MM.1S (cell line): ENCODE measurements at places on chromosomes 11 and 22.

- H3K4me3 ChIP-seq: no peak overlapping the region
- no peaks in the 10 kb centered on the region for H3K36me3 ChIP-seq
- no peak for DNase-seq
- no peaks in the 10 kb centered on the region for H3K27me3 ChIP-seq
- H3K4me1 ChIP-seq: no peaks in the 10 kb centered on the region
Observed at GRCh38 chr22:50228366-50228765, 16.5 kb downstream of the TUBGCP6 start.

DNA sequence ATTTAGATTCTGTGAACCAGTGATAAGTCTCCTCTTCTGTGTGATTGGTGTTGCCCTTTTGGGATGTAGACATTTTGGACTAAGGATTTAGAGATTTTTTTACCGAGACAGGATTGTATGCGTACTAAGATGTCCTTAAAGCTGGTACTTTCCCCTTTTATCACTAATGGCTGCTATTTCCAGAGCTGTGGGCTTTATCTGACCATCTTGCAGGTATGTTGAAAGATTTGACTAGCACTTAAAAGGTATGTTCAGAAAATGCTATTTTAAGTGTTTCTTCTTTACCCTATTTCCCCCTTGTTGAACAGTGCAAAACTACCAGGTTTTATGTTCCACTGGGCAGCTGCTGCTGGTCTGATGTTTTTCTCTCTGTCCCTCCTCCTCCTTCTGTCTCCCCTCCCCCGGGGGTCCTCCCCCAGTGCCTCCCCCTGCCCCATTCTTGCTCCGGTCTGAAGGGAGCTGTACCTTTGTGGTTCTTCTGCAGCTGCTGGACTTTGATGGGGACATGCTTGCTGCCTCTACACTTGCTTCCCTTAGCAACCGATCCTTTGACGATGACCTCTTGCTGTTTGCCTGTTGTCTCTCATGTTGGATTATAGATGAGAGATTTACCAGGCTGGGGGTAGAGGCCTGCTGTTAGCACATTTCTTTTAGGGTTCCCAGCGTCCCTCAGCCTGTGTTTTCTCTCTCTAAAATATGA lies 59.6 kb downstream of the ZNRF3 start:
- no peaks in the 10 kb centered on the region for H3K36me3 ChIP-seq
- H3K4me3 ChIP-seq: no peak overlapping the region
- no peak overlapping the region for H3K27ac ChIP-seq
- DNase-seq: no peak
- no peaks in the 10 kb centered on the region for H3K27me3 ChIP-seq

DNA sequence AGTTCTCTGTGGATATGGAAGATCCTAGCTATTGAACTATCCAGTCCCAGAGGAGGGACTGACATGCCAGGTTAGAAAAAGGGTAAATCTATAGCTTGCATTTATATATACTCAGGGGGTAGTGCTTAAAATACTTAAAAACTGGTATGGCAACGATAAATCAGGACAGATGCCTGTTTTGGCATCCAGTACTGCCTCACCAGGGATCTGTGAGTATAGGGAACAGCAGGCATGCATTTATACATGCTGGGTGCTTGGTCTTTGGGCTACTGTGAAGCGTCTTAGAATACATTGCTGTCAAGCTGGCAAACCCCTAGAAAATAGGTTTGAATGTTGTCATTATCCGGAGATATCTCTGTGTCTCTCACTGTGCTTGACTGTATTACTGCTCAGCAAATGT lies 94.2 kb upstream of the DRD2 start:
- H3K36me3 ChIP-seq: no peaks in the 10 kb centered on the region
- no peaks in the 10 kb centered on the region for H3K27me3 ChIP-seq
- H3K4me3 ChIP-seq: no peak overlapping the region
- H3K4me1 ChIP-seq: no peaks in the 10 kb centered on the region

DNA sequence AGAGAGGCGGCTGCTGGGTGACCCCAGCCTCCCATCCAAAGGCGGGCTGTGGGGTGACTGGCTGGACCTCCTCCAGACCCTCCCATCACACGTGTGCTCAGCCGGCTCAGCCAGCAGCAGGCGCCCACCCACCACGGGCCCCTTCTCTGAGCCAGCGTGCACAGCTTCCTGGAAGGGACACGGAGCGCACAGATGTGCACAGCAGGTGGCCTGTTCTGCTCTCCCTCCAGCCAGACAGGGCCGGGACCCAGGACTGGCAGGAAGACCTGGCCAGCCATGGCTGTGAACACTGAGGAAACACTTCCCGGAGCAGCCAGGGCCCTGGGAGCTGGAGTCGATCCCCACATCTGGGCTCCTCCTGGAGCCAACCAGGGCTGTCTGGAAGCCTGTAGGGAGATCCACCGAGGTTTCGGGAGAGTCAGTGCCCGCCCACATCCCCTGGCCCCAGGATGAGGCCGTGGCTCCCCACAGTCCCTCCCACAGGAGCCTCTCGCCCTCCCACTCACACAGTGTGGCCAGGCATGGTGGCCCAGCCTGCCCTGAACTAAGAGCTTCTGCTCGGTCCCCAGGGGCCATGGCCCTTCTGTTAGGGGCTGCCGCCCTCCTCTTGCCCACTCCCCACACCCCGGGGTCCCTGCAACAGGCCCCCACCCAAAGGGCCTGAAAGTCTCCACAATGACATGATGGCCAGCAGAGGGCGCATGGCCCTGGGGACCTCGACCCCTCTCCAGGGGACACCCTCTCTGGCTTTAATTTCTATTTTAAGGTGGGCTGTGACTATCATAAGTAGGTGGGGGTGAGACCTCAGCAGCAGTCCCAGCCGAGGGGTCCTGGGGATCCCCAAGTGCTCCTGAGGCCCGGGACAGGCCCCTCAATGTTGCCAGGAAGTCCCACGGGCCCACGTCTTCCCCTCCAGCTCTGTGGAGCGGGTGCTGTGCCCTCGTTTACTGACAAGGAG lies 90.6 kb upstream of the FGF3 start:
- H3K4me1 ChIP-seq: no peaks in the 10 kb centered on the region
- no peaks in the 10 kb centered on the region for H3K36me3 ChIP-seq
- DNase-seq: no peak
- H3K27ac ChIP-seq: no peak overlapping the region
- H3K4me3 ChIP-seq: no peak overlapping the region
- peaks cover 88% of the 10 kb centered on the region for H3K27me3 ChIP-seq

DNA sequence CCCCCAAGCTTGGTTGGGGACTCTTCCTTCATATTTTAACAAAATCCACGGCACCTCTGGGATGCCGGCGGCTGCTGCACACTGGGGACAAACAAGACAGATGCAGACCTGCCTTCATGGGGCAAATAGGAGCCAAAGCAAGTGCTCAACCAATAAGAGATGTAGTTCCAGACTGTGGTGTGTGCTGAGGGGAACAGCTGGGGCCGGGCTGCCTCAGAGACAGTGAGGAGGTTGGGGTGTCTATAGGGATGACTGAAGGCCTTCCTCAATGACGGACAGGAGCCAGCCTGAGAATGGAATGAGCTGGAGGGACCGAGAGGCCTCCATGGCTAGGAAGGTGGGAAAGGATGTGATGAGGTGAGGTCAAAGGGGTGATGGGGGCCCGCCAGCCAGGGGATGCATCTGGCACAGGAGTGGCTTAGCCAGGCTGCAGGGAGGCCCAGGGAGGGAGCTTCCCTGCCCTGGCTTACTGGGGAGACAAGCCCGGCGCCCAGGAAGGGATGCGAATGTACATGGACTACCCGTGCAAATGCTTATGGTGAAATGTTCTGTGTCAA lies 10.3 kb upstream of the CTSD start:
- H3K36me3 ChIP-seq: no peaks in the 10 kb centered on the region
- no peak for DNase-seq
- H3K27ac ChIP-seq: no peak overlapping the region
- no peaks in the 10 kb centered on the region for H3K4me1 ChIP-seq
- H3K27me3 ChIP-seq: peaks cover 73% of the 10 kb centered on the region
- H3K4me3 ChIP-seq: no peak overlapping the region

DNA sequence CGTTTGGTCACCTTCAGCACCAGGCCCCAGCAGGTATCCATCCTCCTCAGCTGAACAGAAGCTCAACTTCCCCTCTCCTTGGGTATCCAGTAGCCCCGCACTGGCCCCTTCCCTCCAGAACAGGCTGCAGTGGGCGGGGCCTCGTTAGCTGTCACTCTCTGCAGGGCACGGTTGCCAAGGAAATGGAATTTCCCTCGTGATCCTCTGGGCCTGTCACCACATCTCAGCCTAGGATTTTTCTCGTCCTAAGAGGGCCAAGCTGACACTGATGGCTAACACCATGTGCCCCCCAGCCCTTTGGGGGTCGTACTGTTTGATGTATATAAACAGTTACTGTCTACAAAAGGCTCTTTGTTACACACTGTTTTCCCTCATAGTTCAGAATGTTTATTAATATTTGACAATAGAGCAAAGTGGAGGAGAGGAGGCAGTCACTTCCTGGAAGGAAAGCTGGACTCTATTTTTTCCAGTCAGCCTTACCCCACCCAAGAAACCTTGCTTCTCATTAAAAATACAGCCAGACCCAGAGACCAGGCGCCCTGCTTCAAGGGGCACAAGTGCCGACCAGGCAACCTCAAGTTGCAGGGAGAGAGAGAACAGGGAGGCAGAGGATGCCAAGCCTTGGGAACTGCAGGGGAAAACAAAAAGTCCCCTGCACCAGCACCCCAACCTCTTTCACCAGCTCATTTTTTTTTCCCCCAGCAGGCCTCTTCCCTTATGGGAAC lies 44.5 kb downstream of the FEZ1 start:
- H3K4me3 ChIP-seq: no peak overlapping the region
- no peak overlapping the region for H3K27ac ChIP-seq
- DNase-seq: peak; percentile 19
- no peaks in the 10 kb centered on the region for H3K27me3 ChIP-seq
- H3K36me3 ChIP-seq: no peaks in the 10 kb centered on the region
- H3K4me1 ChIP-seq: no peaks in the 10 kb centered on the region

DNA sequence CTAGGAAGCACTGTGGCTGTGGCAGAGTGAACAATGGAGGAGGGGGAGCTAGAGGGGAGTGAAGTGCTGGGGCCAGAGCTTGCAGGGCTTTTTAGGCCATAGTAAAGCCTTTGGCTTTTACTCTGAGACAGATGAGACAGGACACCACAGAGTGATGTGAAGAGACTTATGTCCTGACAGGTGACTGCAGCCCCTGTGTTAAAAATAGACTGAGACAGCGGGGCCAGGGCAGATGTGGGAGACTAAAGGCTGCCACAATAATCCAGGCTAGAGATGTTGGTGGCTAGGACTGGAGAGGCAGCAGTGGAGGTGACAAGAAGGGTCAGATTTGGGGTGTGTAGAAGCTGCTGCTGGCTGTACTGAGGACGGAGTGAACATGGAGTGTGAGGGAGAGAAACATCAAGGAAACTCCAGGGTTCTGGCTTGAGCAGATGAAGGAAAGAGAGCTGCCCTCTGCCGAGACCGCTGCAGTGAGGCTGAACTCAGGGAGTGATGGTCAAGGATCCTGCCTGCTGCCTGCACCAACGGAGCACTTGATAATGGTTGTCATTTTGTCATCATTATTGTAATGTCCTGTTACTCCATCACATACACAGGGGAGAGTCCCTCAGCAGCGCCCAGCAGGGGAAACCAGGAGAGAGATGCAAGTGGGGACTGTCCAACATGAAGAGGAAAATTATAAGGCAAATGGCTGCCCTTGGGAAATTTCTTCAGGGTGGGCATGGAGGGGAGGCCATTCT lies 27.4 kb downstream of the SLC43A1 start:
- H3K4me3 ChIP-seq: no peak overlapping the region
- H3K4me1 ChIP-seq: peaks cover 22% of the 10 kb centered on the region
- no peak overlapping the region for H3K27ac ChIP-seq
- DNase-seq: no peak
- no peaks in the 10 kb centered on the region for H3K36me3 ChIP-seq

GRCh38 chr11:17145972-17146371 lies 61.8 kb downstream of the PIK3C2A start:
- H3K27ac ChIP-seq: peak overlapping the region; percentile 79
- peaks cover 7% of the 10 kb centered on the region; the same call in 1 of the 2 replicates for H3K36me3 ChIP-seq
- no peaks in the 10 kb centered on the region for H3K27me3 ChIP-seq
- peaks cover 49% of the 10 kb centered on the region for H3K4me1 ChIP-seq
- peak; percentile 80 for DNase-seq
- H3K4me3 ChIP-seq: peak overlapping the region; percentile 7; the same call in 1 of the 2 replicates

- no peak overlapping the region for H3K27ac ChIP-seq
- H3K4me3 ChIP-seq: no peak overlapping the region
- DNase-seq: no peak
Observed at GRCh38 chr11:80733790-80734189, 1293.0 kb upstream of the TENM4 start.

DNA sequence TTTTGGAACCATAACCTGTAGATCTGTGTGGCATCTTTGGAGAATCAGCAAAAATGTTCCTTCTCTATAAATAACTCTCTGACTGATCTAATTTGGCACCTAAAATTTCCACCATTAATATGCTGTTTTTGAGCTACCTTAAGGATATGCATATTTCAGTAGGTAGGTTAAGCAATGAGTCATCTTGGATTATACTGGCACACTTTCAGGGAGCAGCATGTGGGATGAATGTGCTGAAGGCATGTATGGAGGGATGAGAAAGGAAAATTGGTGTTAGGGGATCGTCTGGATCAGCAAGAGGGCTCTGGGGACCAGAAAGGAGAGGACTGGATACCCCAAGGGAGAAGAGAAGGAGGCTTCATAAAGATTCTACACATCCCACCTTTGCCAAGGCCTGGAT lies 44.6 kb upstream of the ELF5 start:
- H3K27ac ChIP-seq: no peak overlapping the region
- no peaks in the 10 kb centered on the region for H3K4me1 ChIP-seq
- no peak for DNase-seq
- no peaks in the 10 kb centered on the region for H3K36me3 ChIP-seq
- no peaks in the 10 kb centered on the region for H3K27me3 ChIP-seq
- no peak overlapping the region for H3K4me3 ChIP-seq

DNA sequence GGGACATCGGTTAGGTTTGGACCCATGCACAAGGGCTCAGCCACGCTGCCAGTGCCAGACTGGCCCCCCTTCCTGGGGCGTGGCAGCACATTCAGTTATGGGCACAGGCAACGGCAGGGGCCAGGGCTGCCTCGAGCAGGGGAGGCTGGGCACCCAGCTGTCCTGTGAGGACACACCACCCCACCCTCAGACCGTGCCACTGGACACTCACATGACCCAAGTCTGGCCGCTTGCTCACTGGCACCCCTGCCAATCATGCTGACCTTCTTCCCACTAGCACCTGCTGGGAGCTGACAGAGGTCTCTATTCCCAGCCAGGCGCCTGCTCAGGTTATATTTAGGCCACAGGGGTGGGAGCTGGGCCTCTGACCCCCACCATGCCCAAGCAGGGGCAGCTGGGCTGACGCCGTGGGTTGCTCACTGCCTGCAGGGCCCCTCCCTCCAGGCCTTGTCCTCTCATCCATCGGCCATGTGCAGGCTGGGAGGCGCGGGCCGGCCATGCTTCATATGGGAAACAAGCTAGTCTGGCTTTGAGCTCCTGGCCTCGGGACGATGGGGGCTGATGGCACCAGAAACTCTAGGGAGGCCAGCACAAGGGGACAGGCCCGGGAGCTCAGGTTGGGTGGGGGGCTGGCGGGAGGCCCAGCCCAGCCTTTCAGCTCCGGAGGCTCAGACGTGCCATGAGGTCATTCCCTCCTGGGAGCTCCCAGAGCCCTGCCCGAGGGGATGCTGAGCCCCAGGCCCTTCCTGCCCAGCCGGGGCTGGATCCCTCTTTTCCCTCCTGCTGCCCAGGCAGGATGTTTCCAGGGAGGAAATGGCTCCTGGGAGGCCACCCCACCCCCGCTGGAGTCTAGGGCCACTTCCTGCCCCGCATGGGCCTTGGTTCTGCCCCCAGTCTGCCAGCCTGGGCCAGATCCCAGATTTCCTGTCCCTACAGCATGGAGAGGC lies 15.2 kb upstream of the TBX1 start:
- H3K27ac ChIP-seq: no peak overlapping the region
- no peaks in the 10 kb centered on the region for H3K36me3 ChIP-seq
- no peak overlapping the region for H3K4me3 ChIP-seq
- H3K4me1 ChIP-seq: no peaks in the 10 kb centered on the region
- H3K27me3 ChIP-seq: peaks cover 81% of the 10 kb centered on the region
